Liver (tissue), 10 donors: ENCODE measurements at places on chromosomes 3 and 15. TPM values are rescaled to one million over a fixed set of nuclear protein-coding genes. Genes with fewer than 3 reads are reported as not detected.
A peak's percentile ranks its signal among the peaks of the same experiment; 100 is the strongest.

CELSR3 gene
- 0.33 TPM for total RNA-seq

CACNA1D gene
- total RNA-seq, result 18.9 TPM

DNA sequence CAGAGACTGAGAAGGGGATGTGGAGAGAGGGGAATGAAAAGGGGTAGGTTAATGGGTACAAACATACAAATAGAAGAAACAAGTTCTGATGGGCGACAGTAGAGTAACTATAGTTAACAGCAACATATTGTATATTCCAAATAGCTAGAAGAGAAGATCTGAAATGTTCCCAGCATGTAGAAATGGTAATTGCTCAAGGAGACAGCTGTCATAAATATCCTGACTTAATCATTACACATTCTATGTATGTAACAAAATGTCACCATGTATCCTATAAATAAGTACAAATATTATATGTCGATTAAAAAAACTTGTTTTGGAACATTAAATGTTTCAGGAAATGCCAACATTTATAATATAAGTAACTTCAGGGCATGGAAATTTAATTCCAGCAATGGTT lies 23.3 kb downstream of the FMN1 start:
- H3K4me3 ChIP-seq, result no peak overlapping the region
- H3K4me1 ChIP-seq, result no peaks in the 10 kb centered on the region
- no peak overlapping the region for H3K27ac ChIP-seq
- no peaks in the 10 kb centered on the region for H3K27me3 ChIP-seq

DNA sequence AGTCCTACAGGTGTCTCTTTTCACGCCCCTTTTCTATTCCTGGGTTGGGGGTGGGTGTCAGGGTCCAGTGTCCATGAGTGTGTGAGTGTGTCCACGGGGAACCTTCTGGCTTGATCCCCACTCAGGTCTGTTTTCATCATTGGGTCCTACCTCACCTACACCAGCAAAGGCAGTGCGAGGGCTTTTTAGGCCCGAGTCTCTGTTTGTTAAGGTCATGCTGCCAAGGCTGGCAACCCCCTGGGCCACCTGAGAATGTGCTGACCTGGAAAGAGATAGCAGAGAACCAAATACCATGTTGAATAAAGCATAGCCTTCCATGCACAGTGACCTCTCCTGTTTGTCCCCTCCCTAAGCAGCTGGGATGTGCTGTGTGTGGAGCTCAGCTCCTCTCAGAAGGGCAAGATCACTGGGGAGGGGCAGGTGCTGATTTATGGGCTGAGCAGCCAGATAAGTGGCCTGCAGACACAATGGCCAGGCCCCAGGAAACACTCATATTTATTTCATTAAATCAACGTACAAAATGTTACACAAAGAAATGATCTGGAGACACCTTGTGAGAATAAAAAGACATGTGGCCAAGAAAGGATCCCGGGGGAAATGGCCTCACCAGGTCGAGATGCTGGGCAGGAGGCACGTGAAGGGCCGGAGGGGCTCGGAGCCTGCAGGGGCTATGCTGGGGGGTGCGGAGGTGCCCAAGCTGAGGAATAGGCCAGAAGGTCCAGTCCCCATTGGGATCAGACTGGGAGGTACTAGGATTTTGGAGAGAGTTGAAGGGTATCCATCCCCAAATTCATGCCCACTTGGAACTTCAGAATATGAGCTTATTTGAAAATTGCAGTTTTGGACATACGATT lies 36.1 kb downstream of the RAB6B start:
- H3K27ac ChIP-seq, result no peak overlapping the region
- DNase-seq, result no peak
- no peaks in the 10 kb centered on the region for H3K4me1 ChIP-seq
- H3K4me3 ChIP-seq, result no peak overlapping the region

CPLX3 gene
- not detected for total RNA-seq

DNA sequence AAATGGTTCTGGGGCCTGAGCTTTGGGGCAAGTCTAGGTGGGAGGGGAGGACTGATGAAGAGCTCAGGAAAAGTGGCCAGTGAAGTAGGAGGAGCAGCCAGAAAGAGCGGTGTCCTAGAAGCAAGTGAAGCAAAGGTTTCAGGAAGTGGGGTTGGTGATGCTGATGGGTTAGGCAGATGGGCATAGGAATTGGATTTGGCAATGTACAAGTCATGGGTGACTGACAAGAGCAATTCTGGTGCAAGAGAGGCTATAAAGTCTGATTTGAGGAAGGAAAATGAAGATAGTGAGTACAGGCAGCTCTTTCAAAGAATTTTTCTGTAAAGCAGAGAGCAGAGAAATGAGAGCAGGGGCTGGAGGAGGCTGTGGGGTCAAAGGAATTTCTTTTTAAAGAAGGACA lies 19.7 kb downstream of the ALPK3 start:
- no peak for DNase-seq
- H3K36me3 ChIP-seq, result no peaks in the 10 kb centered on the region
- H3K27ac ChIP-seq, result no peak overlapping the region
- peaks cover 22% of the 10 kb centered on the region for H3K4me1 ChIP-seq

CSPG5 gene
- 0.25 TPM for total RNA-seq

- no peaks in the 10 kb centered on the region for H3K27me3 ChIP-seq
- no peaks in the 10 kb centered on the region for H3K36me3 ChIP-seq
- H3K27ac ChIP-seq, result no peak overlapping the region
- no peak overlapping the region for H3K4me3 ChIP-seq
- DNase-seq, result no peak
- H3K4me1 ChIP-seq, result no peaks in the 10 kb centered on the region
Observed at GRCh38 chr3:181860235-181860634, 148.5 kb downstream of the SOX2 start.

GRCh38 chr3:61848885-61849284 lies 287.5 kb downstream of the PTPRG start:
- no peak overlapping the region for H3K4me3 ChIP-seq
- peak overlapping the region; percentile 70 for H3K27ac ChIP-seq
- no peaks in the 10 kb centered on the region for H3K27me3 ChIP-seq
- DNase-seq, result no peak

- DNase-seq, result no peak
- H3K27me3 ChIP-seq, result peaks cover 3% of the 10 kb centered on the region
- no peaks in the 10 kb centered on the region for H3K4me1 ChIP-seq
- H3K36me3 ChIP-seq, result no peaks in the 10 kb centered on the region
Observed at GRCh38 chr3:112881891-112882290, 35.2 kb upstream of the CD200R1L start.

CCK gene
- total RNA-seq, result not detected

DNA sequence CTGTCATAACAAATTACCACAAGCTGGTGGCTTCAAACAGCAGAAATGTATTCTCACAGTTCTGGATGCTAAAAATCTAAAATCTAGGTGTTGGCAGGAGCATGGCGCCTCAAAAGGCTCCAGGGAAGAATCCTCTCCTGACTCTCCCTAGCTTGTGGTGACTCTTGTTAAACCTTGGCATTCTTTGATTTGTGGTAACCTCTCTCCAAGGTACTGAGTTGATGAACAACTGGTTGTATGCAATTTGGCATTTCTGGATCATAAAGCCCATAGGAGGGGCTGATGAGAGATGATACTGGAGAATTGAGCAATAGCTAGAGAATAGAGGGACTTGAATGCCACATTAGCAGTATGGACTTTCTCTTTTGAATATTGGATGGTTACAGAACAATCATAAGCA lies 821.8 kb downstream of the TBL1XR1 start:
- no peak overlapping the region for H3K27ac ChIP-seq
- no peak for DNase-seq
- no peaks in the 10 kb centered on the region for H3K27me3 ChIP-seq
- no peaks in the 10 kb centered on the region for H3K36me3 ChIP-seq
- H3K4me3 ChIP-seq, result no peak overlapping the region

CLDN18 gene
- not detected for total RNA-seq

GRCh38 chr3:2945121-2945520 lies 165.1 kb downstream of the IL5RA start:
- H3K4me3 ChIP-seq, result no peak overlapping the region
- H3K4me1 ChIP-seq, result no peaks in the 10 kb centered on the region
- H3K27ac ChIP-seq, result no peak overlapping the region
- no peaks in the 10 kb centered on the region for H3K27me3 ChIP-seq
- DNase-seq, result no peak

SEMA6D gene
- total RNA-seq, result 4.5 TPM

- no peaks in the 10 kb centered on the region for H3K36me3 ChIP-seq
- no peak for DNase-seq
- H3K27ac ChIP-seq, result no peak overlapping the region
- no peaks in the 10 kb centered on the region for H3K4me1 ChIP-seq
- no peaks in the 10 kb centered on the region for H3K27me3 ChIP-seq
Observed at GRCh38 chr3:105187344-105187743, 179.4 kb upstream of the ALCAM start.

DNA sequence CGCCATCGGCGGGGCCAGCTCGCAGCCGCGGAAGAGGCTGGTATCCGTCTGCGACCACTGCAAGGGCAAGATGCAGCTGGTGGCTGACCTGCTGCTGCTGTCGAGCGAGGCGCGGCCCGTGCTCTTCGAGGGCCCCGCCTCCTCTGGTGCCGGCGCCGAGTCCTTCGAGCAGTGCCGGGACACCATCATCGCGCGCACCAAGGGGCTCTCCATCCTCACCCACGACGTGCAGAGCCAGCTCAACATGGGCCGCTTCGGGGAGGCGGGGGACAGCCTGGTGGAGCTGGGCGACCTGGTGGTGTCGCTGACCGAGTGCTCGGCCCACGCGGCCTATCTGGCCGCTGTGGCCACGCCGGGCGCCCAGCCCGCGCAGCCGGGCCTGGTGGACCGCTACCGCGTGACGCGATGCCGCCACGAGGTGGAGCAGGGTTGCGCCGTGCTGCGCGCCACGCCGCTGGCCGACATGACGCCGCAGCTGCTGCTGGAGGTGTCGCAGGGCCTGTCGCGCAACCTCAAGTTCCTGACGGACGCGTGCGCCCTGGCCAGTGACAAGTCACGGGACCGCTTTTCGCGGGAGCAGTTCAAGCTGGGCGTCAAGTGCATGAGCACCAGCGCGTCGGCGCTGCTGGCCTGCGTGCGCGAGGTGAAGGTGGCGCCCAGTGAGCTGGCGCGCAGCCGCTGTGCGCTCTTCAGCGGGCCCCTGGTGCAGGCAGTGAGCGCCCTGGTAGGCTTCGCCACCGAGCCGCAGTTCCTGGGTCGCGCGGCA lies 1.8 kb downstream of the TLNRD1 start:
- H3K4me1 ChIP-seq, result peaks cover 26% of the 10 kb centered on the region
- no peaks in the 10 kb centered on the region for H3K27me3 ChIP-seq
- peak overlapping the region; percentile 94 for H3K27ac ChIP-seq
- H3K4me3 ChIP-seq, result peak overlapping the region; percentile 73
- no peaks in the 10 kb centered on the region for H3K36me3 ChIP-seq
- DNase-seq, result no peak
